ENCODE measurements at places on chromosomes 6 and 20. TPM values are rescaled to one million over a fixed set of nuclear protein-coding genes. Genes with fewer than 3 reads are reported as not detected.

DNA sequence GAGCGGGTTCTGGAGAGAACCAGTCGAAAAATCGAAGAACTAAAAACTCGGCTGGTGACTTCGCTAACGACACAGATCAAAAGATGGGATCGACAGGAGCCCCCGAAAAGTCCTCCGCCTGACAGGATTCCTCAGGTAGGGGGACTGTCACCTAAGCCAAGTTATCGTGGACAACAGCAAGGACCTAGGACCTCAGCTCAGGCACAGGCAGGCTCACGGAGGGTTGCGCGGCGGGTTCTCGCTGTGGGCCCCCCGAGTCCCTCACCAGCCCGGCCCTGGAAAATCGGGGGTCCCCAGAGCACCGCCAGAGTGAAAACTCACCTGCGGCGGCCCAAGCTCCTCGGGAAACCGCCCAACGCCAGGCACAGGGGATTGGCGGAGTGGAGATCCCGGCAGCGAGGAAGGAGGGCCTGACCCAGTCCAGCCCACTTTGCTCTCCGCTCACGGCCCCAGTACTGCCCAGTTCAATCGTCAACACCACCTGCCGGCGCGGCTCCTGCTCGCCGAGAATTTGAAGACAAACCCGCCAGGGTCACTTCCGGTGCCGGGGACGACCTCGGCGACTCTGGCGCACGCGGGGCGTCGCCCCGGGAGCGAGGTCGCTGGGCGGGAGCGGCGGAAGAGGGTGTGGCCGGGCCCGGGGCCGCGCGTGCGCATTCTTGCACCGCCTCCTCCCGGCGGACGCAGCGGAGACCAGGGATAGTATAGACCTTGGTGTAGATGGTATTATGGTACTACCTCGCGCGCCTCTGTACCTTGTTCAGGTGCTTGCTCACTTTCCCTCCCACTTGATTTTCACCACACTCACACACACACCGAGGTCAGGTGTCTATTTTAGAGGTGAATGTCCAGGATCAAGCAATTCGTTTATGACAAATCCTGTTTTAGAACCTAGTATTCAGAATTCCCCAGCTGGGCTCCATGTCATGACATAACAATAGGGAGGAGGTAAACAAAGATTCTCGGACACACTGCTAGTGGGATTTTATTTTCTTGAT is at the start of gene KATNA1:
Gene KATNA1, minus strand, starts transcription at position 567 of the 998 bp plus-strand sequence. CDS start 10,167 bp downstream, outside the sequence.
- peak; percentile 93 for DNase-seq

DNA sequence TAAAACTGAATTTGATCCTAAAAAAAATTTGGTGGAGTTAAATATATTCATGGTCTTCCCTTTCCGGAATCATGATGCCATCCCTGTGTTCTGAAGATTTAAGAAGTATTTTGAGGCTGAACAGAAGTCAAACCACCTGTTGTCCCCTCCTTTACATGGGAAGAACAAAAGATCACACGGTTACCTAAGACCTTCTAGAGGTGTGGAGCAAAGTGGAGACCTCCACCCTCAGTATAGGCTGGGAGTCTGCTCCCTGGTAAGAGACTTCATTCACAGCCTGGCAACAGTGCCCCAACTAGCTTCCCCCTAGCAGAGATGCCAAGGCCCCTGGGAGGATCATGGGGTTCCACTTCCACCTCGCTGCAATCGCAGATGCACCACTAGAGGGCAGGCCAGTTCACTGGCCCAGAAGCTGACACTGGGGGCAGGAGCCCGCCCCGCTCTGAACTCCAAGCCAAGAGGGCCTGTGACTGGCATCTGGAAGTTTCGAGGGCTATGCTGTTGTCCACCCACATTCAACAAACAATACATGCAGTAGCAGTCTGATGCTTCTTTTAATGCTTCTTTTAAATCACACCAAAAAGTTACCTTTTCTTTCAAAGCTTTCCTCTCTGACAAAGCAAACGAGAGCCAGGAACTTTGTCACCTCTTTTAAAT is 19.5 kb upstream of the UBE2J1 start:
- DNase-seq, result peak; percentile 89

DNA sequence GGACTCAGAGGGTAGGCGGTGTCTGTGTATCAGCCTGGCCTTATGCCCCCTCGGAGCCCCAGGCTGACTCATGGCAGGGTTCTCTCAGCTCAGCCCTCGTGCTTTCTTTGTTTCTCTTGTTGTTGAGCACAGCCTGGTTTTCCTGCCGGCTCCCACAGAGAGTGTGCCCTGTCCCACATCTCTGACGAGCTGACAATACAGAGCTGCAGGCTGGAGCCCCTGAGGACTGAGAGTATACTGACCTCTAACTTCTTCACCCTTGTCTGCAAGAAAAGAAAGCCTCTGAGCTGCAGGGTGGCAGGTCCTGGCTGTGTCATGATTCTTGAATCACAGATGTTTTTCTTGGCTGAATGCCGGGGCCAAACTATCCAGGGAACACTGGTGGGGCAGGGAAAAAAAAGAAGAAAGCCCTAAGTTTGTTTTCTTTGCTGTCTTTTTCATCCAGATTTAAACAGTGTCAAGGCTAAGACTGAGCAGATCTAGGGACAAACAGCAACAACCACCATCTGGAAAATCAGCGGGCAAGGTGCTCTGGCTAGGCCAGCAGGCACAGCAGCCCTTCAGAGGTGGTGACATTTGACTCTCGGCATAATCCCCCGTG is 63.3 kb upstream of the ZNF133 start:
- no peak for DNase-seq

- no peak for DNase-seq
Observed at GRCh38 chr6:122416825-122417224, 17.4 kb downstream of the HSF2 start.

- no peak for DNase-seq
Observed at GRCh38 chr6:162773996-162774395, 46.2 kb downstream of the PACRG start.

Gene RBCK1
- 114 TPM for total RNA-seq

DNA sequence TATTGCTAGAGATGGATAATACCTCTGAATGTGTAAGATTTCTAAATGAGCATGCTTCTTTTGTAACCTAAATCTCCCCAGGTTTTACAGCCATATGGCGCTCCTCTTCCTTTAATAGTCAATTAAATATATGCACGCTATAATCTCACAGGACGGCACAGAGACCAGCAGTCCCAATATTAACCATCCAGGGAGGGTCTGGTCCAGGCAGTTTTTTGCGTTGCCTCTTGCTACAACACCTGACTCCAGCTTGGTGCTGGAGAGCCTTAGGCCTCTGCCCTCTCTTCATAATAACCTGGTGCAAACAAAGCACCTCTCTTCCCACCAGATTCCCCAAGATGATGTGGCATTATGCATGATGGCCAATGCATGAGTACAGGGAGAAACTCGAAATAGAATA is 183.4 kb downstream of the LY86 start:
- no peak for DNase-seq

GRCh38 chr20:8803941-8804340 is 264.9 kb upstream of the PLCB4 start:
- DNase-seq, result no peak

Gene PAK5
- total RNA-seq, result not detected

DNA sequence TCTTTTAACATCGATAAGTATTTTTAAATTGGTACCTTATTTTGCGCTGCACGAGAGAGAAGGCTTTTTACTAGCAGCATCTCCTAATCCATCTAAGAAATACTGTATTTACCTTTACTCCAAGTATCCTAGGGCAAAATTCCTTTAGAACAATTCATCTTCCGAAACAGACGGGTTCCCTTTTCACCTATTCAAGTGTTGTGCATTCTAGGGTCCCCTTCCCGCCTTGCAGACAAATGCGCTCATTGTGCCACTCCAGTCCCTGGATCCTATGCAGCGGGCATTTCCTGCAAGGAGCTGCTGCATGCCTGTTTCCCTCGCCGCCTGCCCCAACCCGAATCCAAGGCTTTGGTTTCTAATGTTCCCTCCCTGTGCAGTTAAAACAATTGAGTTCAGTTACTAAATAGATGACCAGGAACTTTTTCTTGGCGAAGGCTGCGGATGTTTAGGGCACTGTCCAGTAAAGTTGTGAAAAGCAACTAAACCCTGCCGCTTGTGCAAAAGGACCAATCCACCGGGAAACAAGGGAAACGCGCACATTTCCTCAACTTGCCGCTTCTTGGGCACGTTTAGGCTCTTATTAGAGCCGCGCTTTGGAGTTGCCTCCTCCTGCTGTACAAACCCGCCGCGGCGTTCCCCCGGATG is 556 bp upstream of the SCAF8 start:
- peak; percentile 49 for DNase-seq

DNA sequence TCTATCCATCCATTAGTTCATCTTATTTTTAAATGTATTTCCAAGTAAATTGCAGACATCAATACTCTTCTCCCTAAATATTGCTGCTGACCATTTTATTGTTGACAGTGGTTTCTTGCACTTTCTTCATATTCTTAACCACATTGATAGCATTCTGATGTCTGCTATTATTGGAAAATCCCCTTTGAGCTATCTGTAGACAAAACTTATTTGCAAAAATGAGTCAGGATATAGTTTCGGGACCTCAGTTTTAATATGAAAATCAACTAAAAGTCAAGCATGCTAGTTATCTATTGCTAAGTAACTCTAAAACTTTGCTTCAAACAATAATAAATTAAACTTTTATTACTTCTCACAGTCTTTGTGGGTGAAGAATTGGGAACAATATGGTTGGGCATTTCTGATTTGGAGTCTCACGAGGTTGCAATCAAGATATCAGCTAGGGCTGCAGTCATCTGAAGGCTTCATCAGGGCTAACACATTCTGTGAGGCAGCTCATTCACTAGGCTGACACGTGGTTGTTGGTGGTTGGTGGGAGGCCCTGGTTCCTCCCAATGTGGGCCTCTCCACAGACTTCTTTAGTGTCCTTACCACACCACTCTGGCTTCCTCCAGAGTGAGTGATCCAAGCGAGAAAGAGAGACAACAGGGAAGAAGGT is 32.7 kb downstream of the CD109 start:
- DNase-seq, result peak; percentile 68

DNA sequence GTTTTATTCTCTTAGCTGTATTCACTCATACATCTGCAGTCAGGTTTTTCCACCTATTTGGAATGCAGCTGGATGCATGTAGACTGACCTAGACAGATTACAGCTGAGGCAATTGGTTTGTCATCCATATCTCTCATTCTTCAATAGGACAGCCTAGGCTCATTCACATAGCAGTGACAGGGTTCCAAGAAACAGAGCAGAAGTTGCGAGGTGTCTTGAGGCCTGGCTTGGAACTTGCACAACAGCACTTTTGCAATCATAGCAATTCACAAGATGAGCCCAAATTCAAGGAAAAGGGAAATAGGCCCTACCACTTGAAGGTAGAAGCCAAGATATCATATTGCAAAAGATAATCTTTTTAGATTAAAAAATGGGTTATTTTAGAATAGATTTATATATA is 508.9 kb upstream of the JAG1 start:
- DNase-seq, result no peak

DNA sequence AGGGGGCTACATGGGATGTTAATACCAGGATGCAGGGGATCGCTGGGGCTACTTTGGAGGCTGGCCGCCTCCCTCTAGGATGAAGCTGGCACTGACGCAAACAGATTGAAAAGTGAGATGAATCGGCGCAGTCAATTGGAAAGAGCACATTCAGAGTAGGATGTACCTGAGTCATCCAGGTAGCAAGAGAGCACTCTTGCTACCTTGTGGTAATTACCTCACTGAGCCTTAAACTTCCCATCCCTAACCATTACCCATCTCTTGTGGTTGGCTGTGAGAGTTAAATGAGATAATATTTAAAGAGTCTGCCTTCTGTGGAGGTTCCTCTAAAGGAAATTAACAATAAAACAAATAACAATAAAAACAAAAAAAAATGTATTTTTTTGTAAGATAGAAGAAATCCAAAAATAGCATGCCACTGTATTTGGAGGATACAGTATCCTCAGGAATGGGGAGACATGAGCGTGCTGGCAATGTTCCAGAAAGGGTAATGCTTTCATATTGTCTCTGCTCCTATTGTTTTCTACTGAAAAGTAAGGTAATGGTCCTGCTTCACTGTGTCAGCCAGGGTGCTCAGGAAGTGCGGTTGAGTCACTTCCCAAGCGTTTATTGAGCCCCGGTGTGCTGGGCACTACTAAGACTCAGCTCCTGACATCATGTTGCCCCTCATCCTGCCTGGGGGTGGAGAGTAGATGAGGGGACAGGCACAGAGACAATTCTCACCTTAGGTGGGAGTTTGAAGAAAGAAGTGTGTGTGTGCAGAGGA is 301.1 kb downstream of the EYA4 start:
- no peak for DNase-seq
